ENCODE measurements at places on chromosomes 7 and 10.

DNA sequence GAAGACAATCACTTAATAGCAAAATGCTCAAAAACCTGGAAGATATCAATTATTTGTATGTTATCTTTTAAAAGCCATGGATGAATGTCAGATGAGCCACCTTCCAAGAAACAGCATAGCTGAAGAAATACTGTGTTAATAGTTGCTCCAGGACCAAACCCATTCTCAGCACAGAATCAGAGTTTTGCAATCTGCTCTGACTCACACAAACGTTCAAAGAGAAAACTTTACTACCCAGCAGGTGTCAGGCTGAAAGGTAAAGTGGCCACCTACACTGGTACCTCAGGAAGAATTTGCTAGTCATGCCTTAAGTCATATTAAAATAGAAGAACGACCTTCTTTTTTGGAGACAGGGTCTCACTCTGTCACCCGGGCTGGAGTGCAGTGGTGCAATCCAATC, 526.5 kb downstream of the PARD3 start:
- no peak for DNase-seq

GRCh38 chr7:1103009-1103788, 15.3 kb downstream of the GPER1 start:
- DNase-seq = no peak

DNA sequence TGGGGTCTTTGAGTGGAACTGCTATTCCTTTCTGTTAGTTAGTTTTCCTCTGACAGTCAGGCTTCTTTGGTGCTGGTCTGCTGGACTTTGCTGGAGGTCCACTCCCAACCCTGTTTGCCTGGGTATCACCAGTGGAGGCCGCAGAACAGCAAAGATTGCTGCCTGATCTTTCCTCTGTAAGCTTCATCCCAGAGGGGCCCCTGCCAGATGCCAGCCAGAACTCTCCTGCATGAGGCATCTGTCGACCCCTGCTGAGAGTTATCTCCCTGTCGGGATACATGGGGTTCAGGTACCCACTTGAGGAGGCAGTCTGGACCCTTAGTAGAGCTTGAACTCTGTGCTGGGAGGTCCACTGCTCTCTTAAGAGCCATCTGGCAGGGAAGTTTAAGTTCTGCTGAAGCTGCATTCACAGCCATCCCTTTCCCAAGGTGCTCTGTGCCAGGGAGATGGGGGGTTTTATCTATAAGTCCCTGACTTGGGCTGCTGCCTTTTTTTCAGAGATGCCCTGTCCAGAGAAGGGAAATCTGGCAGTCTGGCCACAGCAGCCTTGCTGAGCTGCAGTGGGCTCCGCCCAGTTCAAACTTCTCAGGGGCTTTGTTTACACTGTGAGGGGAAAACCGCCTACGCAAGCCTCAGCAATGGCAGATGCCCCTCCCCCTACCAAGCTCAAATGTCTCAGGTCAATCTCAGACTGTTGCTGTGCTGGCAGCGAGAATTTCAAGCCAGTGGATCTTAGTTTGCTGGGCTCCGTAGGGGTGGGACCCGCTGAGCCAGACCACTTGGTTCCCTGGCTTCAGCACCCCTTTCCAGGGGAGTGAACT, 89.7 kb upstream of the CDK6 start:
- no peak for DNase-seq

- DNase-seq = no peak
Observed at GRCh38 chr10:62626817-62627216, 177.7 kb upstream of the ADO start.

GRCh38 chr10:110496553-110497437, 912 bp upstream of the DUSP5 start:
- no peak for DNase-seq

- DNase-seq = no peak
Observed at GRCh38 chr7:99409192-99409572, 413 bp downstream of the BUD31 start.

DNA sequence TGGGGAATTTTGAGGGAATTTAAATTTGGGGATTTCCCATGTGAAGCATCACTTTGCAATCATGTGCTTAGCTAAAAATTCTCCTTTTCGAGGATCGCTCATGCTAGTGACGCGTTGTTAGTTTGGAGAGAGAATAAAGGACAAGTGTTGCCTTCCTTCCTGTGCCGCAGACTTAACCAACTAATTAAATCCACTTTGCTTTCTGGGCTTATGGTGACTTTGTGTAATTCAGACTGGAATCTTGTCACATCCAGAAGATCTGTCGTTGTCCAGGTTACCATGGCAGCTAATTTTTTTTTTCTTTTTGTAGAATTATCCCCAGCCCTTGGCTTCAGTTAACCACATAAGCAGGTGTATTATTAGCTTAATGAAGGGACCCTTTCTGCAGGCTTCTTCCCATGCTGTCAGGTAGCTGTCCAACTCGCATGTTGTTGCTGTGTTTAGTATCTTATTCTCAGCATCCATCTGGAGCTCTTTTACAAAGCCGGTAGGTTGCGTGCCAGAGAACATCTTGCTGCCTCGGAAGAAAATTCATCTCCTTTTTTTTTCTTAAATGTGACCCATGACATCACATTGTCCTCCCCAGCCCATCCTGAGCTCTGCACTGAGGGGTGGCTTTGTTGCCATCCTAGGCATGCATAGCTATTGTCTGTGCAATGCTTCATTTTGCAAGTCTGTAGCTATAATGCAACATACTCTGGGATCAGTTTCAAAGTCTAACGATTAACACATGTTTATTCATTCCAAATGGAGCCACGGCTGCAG, 47.2 kb upstream of the NRP1 start:
- no peak for DNase-seq

DNA sequence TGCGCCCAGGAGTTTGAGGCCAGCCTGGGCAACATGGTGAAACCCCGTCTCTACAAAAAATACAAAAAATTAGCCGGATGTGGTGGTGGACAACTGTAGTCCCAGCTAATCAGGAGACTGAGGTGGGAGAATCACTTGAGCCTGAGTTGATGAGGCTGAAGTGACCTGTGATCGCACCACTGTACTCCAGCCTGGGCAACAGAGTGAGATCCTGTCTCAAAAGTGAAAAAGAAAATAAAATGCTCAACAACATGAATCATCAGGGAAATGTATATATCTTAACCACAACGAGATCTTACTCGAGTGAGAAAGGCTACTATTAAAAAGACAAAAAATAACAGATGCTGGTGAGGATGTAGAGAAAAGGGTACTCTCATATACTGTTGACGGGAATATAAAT, 72.7 kb downstream of the JMJD1C start:
- no peak for DNase-seq

GRCh38 chr7:134330974-134331373, 14.2 kb upstream of the SLC35B4 start:
- DNase-seq = no peak

DNA sequence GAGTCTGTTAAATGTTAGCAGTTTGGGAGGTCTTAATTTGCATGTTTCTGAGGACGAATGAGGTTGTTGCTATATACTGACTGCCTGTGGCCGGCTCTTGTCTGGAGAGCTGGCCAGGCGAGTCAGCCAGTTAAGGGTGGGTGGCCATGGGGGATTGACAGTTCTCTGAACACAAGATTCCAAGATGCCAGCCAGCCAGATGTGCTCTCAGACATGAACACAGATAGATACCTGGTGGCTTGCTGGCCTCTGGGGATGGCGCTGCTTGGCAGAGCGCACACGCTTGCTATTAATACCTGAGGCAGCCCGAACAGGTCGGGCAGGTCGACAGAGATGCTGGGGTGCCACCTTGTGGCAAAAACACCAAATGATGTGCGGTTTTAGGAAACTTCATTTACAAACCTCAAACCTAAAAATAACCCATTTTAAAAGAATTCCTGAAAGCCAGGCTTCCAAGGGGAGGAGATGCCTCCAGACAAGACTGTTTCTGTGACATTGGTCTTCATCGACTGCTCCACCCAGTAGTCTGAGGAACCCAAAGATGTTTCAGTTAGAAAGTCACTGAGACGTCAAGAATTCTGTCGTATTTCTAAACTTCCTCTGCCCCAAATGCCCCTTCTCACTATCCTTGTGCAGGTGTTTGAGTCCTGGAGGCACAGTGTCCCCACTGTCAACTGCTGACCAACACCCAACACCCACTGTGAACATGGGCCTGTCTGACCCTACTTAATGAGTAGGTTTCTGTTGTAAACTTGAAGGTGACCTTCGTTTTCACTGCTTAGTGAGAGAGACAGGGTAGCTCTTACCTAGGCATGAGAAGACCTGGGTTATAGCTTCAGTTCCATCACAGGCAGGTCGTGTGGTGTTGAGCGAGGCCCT, 123.4 kb downstream of the NT5C2 start:
- DNase-seq = peak; percentile 55

- DNase-seq = no peak
Observed at GRCh38 chr7:68770649-68771048, 827.6 kb upstream of the AUTS2 start.

- no peak for DNase-seq
Observed at GRCh38 chr7:572416-573268, 53.0 kb upstream of the PDGFA start.

DNA sequence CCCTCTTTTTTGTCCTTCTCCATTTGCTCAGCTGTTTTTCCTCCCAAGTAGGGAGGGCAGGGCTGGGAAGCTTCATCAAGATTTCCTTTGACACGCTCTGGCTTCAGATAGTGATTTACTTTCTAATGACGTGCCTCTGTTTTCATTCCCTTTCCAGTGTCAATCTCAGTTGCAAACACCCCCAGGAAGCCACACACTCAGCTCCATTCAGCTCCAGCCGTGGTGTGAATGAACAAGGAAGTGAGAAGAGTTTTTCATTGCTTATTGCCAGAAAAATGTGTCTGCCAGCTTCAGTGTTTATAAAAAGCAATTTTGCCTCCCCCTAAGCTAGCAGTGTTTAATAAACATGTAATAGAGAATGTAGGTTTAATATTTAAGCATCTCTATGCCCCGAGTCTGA, 108.7 kb upstream of the DPP6 start:
- no peak for DNase-seq

DNA sequence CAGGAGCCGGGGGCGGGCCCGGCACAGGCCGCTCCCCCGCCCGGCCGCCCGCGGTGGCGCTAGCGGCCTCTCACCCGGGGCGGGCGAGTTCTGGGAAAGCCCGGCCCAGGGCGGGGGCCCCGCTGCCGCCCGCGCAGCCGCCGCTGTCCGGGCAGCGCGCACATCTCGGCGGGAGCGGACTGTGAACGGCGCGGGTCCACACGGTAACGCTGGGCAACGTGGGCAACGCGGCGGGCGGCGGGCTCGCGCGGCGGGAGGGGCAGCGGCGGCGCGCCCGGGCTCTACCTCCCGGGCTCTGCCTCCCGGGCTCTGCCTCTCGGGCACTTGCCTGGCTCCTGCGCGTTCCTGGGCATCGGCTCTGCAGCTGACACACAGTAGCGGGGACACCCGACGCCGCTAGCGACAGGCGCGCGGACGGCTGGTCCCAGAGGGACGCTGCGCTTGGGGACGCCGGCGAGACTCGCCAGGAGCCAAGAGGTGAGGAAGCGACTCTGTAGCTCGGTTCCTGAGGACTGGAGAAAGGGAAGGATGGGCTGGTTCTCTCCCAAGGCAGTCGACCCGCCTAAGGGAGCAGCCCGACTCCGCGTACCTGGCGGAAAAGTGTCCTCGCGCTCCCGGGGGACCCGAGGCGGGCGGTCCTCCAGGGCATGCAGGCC, at the start of gene PLCE1:
TSS of gene PLCE1 (plus strand) at position 150 of the 656 bp plus-strand sequence. CDS start 37,116 bp downstream, outside the sequence.
- DNase-seq = no peak

- DNase-seq = no peak
Observed at GRCh38 chr7:48734695-48735406, 189.5 kb upstream of the CDC14C start.

DNA sequence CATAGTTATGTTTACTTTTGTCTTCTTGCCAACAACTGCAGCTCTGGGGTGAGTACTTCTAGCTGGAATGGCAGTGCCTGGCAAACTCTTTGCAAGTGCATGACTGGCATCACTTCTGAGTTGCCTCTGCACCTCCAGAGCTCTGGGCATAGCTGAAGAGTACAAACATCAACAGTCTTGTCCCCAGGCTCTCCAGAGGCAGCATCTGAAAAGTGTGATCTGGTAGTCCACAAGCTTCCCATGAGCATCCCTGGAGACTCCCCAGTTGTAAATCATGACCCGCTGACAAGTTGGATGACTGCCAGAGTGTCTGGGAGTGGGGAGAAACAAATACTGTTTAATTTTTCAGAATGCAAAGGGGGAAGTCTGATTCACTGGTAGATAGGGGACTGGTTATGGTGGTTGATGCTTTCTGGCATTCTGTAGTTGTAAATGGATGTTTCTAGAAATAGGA, 138.9 kb upstream of the CDK13 start:
- DNase-seq = no peak

DNA sequence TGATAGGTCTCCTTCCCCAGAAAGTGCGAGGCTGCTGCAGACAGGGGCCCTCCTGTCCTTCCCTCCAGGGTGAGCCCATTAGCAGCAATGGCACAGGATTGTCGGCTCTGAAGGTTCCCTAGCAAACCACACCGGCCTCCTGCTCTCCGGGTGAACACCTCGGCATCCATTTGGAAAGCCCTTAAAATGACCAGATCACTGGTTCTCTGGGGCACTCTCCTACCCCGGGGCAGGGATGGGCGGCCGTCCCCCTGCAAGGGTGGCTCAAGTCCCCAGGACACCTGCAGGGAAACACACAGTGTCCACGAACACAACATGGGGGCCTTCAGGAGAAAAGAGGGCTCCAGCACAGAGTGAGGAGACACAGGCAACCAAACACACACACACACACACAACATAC, 459.1 kb downstream of the PTPRN2 start:
- no peak for DNase-seq

GRCh38 chr10:75703191-75703854, 271.9 kb downstream of the LRMDA start:
- no peak for DNase-seq

DNA sequence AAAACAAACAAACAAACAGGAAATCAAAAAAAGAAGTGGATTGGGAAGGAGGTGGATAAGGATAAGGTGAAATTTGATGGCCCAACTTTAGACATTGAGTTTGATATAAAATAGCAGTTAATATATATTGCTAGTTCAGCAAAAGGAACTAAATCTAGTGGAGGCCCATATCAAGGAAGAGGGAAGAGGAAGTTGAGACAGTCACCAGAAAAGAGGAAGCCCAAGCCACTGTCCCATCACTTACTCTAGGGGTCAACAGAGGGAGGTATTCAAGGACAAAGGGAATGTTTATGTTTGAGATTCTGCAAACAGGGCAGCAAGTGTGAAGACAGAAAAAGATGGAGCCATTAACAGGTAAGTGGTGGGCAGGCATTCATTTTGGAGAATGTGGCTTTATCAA, 3.7 kb downstream of the LAMTOR4 start:
- DNase-seq = no peak

- DNase-seq = no peak
Observed at GRCh38 chr7:130990178-130990832, 256.3 kb upstream of the KLF14 start.

DNA sequence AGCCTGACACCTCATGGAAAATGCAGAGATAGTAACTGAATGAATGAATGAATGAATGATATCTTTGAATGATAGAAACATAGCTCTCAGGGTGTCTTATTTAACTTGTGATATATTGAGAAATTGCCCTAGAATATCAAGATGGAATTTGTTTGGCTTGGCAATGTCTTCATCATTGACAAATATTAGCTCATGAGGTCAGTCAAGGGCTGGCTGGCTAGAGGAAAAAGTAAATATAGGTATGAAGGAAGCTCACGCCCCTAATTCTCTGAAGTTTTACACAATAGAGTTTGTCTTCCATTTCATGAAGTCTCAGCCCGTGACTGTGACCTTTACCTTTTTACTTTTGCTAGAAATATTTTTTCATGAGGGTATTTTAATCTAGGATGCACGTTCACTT, 305.2 kb downstream of the ADARB2 start:
- no peak for DNase-seq

GRCh38 chr7:80089366-80089765, 45.3 kb upstream of the GNAI1 start:
- DNase-seq = no peak
